GM12891 (cell line): ENCODE measurements at places on chromosomes 6 and 20.
A peak's percentile ranks its signal among the peaks of the same experiment; 100 is the strongest.

DNA sequence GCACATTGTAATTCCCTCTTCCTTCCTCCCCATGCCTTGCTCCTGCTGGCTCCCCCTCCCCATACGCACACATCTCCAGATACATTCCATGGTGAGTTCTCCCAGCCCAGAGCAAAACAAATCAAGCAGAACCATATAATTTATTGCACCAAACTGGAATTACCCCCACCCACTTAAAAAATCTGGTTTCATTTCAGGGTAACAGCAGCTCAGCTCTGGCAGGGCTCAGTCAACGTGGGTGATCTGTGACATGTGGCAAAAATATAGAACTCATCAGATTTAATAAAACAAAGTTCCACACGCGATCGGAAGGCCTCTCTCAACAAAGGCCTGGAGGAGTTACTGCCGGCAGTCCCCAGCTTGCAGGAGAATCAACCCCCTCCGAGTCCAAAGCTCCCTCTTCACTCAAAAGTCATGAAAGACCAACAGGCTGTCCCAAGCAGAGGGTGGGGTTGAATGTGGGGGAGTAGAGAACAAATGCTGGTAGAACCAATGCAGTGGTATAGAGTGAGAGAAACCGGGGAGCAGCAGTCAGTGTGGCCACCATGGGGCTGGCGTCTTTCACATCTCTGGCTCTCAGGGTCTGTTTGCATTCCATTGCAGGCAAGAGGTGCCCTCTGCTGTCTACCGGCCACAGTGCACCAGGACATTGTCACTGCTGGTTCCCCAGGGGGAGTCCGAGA lies 323.3 kb upstream of the NT5E start:
- peak; percentile 10 for DNase-seq

- peak; percentile 80 for DNase-seq
These were observed 3.0 kb downstream of the TCEA2 start for GRCh38 chr20:64065974-64066343.

- DNase-seq, result no peak
These were observed 38.6 kb downstream of the FOXP4 start for GRCh38 chr6:41584668-41585205.

DNA sequence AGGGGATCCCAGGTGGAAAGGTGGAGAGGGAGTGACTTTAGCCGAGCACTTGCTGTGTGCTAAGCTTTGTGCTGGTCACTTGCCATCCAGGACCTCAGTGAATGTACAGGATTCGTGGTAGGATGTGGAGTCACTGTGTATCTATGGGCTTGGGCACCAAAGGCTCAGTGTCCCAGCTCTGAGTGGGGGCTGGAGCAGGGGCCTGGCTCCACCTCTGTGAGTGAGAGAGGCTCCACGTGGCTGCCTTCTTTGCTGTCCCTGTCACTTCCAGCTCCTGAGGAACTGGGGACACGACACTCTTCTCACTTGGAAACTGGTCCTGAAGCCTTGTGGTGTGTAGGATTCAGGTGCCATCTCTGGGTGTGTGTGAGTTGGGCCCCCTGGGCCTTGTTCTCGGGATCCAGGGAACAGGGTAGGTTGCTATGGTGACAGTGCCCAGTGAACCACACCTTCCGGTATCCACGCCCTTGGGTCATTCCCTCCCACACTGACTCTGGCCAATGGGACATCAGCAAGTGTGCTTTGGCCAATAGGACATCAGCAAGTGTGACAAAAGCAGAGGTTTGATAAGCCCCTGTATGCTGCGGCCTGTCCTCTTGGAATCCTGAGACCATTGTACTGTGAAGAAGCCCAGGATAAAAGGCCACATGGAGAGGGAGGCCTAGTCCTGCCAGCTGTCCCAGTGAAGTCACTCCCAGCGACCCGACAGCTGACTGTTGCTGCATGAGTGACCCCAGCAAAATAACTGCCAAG lies 87.7 kb downstream of the CDH22 start:
- no peak for DNase-seq

- DNase-seq, result peak; percentile 9
These were observed 17.0 kb downstream of the GPX5 start for GRCh38 chr6:28542440-28543296.

- no peak for DNase-seq
These were observed 489.6 kb downstream of the MMUT start for GRCh38 chr6:48973491-48973890.

GRCh38 chr6:31493875-31494694 lies 3.9 kb upstream of the MICB start:
- DNase-seq, result peak; percentile 40

- no peak for DNase-seq
These were observed 4.4 kb downstream of the ANKRD60 start for GRCh38 chr20:58224097-58224496.

GRCh38 chr6:109456710-109457561 lies 1.4 kb upstream of the MICAL1 start:
- no peak for DNase-seq

DNA sequence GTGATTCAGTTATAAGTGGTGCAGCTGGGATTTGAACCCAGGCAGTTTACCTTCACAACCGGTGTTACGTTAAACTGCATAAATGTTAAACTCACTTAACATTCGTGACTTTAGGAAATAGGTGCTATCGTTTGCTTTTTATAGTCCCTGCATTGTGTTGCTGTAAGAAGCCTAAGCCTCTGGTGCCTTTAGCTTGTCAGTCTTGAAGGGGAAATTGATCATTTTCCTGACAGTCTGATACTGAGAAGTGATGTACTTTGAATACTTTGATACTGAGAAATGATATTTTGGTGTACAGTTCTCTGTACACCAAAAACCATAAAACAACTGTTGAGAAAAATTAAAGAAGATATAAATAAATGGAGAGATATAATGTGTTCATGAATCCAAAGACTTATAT lies 52.5 kb upstream of the NEDD9 start:
- DNase-seq, result no peak

- DNase-seq, result no peak
These were observed 8.2 kb upstream of the FILIP1 start for GRCh38 chr6:75501756-75502155.

DNA sequence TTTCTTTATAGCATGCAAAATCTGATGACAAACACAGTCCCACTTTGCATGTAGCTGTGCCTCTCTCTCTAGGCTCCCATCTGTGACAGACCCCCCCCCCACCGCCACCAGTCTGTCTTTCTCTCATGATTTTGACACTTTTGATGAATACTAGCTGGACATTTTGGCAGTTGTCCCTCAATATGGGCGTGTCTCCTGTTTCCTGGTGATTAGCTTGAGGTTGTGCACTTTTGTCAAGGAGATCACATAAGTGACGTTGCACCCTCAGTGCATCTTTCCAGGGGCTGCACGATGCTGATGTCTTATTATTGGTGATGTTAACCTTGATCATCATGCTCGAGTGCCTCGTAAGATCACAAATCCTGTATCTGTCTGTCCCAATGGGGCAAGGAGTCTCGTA lies 155.1 kb downstream of the EYA2 start:
- no peak for DNase-seq

DNA sequence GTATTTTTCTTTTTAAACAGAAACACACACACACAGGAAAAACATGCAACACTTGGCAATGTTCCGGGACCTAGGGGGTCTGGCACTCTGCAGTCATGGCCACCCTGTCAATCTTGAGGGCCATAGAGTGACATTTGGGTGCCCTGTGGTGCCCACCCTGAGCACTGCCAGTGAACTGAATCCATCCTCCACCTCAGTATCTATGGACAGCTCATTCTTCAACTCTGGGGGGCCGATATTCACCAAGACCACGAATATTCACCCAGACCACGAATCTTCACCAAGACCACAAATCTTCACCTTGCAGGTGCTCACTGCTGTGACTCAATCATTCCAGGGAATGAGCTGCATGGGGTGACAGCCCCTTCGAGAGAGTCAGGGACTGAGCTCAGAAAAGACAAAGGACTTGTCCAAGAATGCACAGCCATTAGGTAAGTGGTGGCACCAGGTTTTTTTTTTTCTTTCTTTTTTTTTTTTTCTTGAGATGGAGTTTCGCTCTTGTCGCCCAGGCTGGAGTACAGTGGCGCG lies 19.1 kb downstream of the SNAI1 start:
- DNase-seq, result no peak

- no peak for DNase-seq
These were observed 954.7 kb upstream of the ADGRB3 start for GRCh38 chr6:67680297-67680932.

- DNase-seq, result no peak
These were observed 85.5 kb downstream of the WASF1 start for GRCh38 chr6:110093981-110094380.

DNA sequence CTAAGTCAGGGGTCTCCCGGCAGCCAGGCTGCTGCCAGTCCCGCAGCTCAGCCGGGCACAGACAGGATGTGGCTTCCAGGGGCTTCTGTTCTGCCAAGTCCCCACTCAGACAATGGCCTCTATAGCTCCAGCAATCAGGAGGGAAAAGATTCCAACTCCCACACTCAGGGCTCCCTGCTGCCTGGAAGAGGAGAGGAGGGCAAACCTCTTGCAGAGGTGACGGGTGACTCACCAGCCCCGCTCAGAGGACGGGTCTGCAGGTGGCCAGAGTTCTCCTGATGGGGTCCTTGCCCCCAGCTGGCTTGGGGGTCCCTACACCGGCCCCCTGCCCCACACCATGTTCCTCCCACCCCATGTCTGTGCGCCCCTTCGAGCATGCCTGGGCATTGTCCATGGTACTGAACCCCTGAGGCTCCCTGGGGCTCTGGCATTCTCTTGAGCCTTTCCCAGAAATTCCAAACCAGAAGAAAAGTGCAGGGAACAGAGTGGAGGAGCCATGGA lies 32.6 kb downstream of the NTSR1 start:
- DNase-seq, result no peak

GRCh38 chr20:1569415-1569881 lies 11.9 kb upstream of the SIRPD start:
- DNase-seq, result no peak

DNA sequence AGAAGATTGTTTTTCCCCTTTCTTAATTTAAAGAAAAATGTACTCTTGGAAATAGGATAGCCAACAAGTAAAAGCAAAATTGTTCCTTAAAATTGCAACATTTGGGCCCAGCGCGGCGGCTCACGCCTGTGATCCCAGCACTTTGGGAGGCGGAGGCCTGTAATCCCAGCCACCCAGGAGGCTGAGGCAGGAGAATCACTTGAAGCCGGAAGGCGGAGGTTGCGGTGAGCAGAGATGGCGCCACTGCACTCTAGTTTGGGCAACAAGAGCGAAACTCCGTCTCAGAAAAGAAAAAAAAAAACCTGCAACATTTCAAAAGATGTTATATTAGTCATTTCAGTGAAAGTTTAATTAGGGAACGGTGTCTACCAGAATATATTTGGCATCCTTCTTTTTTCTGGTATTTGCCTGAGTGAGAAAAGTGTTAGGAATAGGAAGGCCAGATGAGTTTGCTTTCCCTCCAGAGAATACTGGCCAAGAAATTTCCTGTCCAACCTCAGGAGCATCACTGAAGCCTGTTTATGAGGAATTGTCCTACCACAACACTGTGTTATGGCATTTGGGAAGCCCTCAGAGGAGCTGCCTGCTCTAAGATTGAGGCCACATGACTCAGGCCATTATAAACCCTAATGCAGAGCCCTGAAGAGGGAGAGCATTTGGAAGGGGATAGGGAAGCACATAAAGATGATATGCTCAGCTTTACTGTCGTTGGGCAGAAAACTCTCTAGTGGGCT lies 1.2 kb upstream of the GJA1 start:
- no peak for DNase-seq

DNA sequence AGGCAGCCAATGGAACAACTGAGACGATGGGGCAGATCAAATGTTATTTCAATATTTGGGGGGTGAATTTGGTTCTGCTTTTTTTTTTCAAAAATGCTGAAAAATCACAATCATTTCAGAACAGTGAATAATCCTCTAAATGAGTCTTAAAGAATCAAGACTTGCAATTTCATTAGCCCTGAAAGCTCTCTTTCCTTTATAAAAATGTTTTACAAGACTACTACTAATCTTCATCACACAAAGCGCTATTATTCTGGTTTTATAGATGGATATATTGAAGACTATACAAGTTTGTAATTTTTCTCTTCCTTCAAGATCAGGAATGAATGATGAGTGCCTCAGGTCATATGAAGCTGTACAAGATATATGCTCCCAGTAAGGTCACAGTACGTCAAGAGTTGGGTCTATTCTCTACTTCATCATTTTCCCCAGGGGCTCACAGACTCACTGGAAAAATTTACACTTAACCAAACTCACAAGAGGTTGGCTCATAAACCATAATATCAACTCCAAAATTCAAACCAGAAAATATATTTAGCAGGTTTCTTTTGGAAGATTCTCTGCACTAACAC lies 19.5 kb downstream of the RNF24 start:
- no peak for DNase-seq

- DNase-seq, result no peak
These were observed 19.0 kb upstream of the NRN1 start for GRCh38 chr6:6025736-6026135.

- DNase-seq, result no peak
These were observed 21.0 kb upstream of the GCLC start for GRCh38 chr6:53565886-53566285.

DNA sequence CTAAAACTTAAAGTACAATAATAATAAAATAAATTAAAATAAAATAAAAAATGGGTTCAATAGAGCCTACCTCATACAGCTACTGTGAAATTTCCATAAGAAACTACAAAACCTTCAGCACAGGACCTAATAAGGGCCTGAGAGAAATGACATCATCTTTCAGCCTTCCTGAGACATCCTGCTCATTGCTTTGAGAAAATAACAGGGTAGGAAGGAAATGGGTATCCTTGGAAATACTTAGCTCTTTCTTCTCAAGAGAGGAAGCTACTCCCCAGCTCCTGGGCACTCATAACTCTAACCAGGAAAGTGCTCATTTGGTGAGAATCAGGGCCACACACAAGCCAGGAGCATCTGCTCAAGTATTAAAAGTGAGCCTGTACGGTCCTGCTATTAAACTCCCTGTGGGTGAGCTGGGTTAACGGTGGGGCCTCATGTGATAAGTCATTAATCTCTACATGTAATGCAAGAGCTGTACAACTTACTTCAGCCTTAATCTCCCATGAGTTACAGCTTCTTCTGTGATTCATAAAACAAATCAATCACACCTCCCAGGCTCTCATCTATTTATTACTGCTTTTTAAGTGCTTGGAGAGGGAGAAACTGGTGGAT lies 141.4 kb downstream of the MAFB start:
- no peak for DNase-seq

DNA sequence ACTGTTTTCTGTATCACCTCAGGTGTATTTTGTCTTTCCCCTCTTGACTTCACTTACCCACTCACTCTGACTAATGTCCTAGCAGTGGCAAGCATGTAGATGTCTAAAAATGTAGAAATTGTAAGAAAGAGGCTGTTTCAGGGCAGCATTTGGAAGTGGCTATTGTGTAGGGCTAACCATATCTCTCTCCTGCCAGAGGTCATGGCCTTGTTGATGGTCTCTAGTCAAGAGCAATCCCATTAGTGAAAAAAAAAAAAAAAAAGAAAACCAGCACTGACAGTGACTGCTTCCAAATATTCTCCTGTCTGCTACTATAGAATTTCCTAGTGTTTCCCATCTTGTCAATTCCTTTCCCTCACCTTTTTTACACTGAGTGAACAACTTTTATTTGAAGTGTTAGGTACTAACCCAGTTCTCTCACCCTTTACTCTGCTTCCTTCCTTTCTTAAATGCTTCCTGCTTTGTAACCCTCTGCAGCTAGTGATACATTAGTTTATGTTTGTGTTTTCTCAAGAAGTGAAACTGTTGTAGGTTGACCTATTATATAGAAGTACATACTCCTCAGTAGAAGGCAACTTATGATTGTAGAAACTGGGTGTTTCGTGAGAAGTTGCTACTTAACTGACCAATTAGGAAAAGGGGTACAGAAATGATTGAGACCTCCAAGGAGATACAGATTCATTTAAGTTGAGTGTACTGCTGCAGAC lies 174.1 kb upstream of the PTPRK start:
- DNase-seq, result no peak
